ENCODE measurements at places on chromosomes 16 and 17.

- DNase-seq = no peak
Measured at GRCh38 chr17:77085926-77086432, 54.8 kb upstream of the SEC14L1 start.

GRCh38 chr16:52453644-52454043, 93.3 kb downstream of the TOX3 start:
- DNase-seq = no peak

DNA sequence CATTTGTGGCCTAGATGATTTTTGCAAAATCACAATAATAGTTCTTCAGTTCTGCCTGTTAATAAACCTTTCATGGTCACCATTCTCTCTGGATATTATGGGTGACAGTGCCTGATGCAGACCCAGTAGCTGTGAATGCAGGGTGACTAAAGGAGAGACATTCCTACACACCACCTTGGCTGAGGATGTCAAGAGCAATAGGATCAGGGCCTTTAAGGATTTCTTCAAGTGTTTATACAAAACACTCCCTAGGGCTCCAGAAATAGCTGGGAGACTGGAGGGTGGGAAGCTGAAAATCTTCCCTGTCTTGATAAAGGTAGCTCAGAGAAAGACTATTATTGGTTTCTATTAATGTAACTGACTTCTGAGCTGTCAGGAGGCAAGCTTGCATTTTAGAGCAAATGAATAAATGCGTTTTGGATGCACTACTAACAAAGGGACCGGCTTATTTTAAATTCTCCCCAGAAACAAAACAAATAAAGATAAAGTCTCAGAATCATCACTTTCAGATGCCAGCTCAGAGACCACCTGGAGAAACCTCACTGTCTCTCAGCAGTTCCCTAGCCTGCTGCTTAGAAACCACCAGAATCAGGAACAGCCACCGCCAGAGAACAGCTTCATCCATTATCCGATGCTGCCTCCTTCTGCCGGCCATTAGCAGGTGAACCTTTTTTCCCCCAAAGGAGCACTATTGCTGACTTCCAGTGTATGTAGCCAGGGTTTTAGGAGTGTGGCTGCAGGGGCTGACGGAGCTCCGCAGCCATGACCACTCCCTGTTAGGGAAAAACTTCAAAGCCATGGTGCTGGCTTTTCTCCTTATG, 171.4 kb upstream of the DYNLRB2 start:
- DNase-seq = no peak

- DNase-seq = no peak
Measured at GRCh38 chr16:8929086-8929748, 34.5 kb downstream of the USP7 start.

DNA sequence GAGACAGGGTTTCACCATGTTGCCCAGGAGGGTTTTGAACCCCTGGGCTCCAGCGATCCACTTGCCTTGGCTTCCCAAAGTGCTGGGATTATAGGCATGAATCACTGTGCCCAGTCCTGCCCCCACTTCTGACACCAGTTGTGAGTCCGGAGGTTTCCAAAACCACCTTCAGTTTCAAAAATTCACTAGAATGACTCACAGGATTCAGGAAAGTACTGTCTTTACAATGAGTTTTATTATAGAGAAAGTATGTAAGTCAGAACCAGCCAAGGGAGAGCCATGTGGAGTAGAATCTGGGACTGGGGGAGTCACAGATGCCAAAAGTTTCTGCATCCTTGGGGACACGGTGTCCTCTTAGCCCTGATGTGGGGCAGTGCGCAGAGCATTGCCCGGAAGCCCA, 55.1 kb downstream of the PLD6 start:
- no peak for DNase-seq

DNA sequence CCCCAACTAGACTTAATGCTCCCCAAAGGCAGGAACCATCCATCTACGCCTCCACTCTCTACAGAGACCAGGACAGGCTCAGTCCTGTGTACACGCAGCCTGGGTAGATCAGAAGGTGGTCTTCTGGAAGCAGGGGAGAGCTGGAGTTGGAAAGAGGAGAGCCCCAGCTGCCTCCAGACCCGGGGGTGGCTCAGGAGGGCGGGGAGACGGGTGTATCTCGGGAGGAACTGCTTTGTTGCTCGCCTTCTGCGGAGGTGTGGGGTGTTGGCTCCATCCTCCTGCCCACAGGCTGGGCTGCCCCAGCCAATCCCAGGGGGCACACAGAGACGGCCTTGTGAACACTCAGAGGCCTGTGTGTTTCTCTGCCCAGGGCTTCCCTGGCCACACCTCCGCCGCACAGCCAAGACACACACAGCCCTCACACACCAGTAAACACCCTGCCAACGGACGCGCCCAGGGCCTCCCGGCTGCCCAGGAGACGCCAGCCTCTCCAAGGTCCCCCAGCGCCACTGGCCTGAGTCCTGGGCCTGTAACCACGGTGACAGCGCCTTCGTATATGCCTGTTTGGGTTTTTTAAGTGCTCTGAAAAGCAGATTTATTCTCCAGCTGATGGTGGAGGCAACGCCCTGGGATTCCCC, 143.4 kb upstream of the CDC42EP4 start:
- no peak for DNase-seq

DNA sequence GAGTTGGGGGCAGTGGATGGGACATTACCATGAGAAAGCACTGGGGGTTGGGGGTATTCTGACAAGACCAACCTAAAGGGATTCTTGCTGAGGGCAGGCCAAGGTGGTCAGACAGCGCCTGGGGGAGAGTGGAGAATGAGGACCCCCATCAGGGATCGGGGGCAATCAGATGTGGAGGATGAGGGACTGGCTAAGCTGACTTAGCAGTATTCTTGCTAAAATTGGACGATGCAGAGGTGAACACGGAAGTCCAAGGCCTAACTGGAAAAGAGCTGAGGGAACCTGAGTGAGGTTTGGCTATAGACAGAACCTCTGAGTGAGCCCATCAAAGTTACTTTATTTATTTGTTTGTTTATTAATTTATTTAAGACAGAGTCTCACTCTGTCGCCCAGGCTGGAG, 9.2 kb downstream of the QPRT start:
- DNase-seq = no peak

DNA sequence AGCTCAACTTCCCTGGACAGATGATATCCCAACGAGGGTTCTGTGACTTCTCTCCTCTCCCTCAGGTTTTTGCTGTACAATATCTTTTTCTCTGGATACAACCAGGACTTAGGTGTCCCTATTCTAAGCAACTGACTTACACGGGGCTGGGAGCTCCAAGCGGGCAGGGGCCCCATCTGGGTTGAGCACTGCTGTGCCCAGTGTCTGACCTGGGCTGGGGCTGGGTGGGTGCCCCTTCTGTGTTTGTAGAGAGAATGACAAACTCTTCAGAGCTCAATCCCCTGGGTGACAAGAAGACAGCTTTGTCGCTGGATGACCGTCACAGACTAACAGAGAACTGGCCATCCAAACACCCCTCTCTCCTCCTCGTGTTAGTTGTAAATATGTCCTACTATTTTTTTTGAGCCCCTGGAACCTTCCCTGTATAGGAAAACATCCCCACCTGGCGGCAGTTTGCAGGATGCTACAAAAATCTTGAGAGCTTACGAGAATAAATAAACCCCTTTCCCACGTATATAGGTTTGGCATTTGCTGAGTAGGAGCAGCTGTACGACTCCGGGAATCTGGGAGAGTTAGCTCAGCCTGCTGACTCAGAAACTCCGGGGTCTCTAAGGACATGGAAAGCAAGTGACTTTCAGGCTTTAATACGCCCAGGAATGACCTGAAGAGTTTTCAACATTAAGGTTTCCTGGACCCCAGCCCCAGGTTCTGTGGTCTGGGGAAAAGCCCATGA, 23.7 kb upstream of the RCVRN start:
- no peak for DNase-seq

- no peak for DNase-seq
Measured at GRCh38 chr16:65294165-65294564, 172.3 kb upstream of the CDH11 start.

GRCh38 chr17:57413848-57414651, 157.7 kb downstream of the MSI2 start:
- DNase-seq = no peak

DNA sequence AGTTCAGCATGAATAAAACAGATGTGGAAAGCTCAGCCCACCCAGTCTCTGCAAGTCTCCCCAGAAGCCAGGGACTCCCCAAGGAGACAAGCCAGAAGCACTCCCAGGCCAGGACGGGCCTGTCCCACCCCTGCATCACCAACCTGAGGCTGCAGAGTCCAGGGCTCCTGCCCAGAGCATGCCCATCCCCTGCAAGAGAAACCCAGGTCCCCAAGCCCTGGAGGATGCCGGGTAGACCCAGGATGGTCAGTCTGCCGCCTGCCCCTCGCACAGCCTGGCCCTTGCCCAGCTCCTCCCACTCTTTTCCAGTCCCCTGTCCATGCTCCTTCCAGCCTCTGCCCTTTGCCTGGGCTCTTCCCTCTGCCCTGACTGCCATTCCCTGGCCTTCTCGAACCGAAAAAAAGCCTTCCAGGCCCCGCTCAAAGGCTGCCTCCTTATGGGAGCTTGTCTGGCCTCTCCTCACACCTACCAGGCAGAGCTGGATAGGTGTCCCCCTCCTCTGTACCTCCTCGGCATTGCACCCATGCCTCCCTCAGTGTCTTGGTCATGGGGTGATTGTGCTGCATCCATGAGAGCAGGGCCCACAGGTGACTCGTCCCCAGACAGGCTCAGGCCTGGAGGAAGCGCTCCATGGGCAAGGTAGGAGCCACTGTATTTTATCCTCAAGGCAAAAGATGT, 44.8 kb downstream of the BEAN1 start:
- DNase-seq = no peak

- no peak for DNase-seq
Measured at GRCh38 chr17:40318830-40319391, 9.9 kb downstream of the RARA start.

DNA sequence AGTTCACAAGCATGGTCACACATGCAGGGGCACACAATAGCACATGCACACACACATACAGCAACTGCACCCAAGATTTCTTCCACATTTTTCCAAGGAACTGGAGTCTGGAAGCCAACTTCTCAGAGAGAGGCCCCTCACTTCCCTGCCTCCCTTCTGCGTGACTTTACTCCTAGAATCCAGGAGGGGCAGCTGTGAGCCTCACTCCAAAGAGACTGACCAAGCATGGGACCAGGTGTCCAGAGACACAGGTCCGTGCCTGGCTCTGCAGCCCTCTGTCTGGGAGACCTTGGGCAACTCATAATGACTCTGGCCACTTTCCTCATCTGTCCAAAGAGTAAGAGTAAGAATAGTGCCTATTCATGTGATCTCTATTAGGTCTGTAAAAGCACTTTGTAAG, 104.7 kb upstream of the TMEM132E start:
- no peak for DNase-seq

DNA sequence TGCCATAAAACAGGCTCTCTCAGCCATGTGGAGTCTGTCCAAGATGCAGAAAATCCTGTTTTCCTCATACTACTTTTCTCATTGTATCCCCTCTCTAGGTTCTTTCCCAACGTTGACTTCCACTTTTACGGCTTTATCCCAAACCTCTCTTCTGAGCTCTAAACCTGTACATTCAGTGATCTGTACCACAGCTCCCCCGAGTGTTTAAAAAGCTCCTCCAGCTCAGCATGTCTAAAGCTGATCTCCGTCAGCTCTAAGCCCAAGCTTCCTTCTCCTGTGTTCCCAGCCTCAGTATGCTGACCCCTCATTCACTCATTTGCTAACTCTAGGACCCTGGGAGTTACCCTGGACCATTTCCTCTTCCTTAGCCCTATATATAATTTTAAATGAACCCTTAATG, 144.6 kb downstream of the DNAH9 start:
- DNase-seq = no peak

DNA sequence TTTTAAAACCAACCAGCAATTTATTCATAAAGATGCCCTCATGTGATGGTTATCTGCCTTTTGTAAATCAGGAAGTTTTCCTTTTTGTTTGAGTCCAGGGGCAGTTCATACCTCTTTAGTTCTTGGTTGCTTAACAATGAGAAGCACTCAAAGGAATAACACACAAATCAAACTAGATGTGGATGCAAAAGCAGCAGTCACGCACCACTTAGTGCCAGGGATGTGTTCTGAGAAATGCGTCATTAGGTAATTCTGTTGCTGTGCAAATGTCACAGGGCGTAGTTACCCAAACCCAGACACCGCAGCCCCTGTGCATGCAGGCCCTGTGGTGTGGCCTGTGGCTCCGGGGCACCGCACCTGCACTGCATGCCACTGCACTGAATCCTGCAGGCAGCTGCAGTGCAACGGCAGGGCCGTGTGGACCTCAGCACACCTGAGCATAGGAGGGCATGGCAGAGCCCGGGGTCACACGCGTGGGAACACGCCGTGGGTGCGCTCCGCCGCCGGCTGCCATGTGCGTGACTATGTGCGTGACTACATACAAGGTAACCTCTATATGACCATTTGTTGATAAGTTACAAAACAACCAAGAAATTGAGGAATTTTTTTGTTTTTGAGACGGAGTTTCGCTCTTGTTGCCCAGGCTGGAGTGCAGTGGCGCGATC, 39.6 kb downstream of the PKD1 start:
- DNase-seq = no peak

DNA sequence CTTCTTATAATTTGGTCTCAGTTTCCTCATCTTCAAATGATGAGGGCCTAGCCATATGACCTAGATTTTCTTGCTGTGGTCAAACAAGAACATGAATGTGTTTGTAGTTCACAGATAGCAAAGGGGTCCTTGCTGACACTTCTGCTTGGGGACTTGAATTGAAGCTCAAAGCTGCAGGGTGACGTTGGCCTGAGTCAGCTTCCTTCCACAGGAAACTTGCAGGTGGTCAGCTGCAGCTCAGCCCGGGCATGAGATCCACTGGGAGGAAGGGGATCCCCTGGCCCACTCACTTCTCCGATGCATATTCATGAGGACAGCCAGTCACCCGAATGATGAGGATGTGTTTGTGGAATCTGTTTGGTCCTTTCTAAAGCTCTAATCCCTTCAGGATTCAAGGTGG, 42.6 kb upstream of the AXIN2 start:
- DNase-seq = no peak

DNA sequence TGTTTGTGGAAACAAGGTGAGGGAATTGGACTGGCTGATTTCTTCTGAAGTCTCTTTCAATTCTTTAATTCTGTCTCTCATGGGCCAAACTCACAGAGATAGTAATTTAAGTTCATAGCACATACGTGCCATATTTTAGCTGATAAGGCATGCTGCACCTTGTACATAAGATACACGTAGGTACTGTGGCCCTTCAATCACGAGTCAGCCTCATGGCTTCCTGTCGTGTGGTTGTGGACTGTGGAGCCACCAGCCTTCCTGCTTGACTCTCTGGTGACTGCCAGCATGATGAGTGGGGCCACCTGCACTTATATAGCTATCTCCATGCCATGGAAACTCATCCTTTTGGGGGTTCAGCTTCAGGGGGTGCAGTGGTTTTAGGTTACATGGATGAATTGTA, 25.1 kb downstream of the KSR1 start:
- DNase-seq = no peak

GRCh38 chr17:38465391-38466345, 37.4 kb downstream of the ARHGAP23 start:
- DNase-seq = no peak
